EH (cell line): ENCODE measurements at places on chromosomes 6 and 20.

- DNase-seq = peak; percentile 50
Observed at GRCh38 chr6:45548657-45549515, 171.2 kb upstream of the SUPT3H start.

GRCh38 chr20:52518735-52519134 lies 327.2 kb upstream of the ZFP64 start:
- DNase-seq = peak; percentile 44

GRCh38 chr6:56343295-56343694 lies 95.9 kb upstream of the COL21A1 start:
- DNase-seq = peak; percentile 31

DNA sequence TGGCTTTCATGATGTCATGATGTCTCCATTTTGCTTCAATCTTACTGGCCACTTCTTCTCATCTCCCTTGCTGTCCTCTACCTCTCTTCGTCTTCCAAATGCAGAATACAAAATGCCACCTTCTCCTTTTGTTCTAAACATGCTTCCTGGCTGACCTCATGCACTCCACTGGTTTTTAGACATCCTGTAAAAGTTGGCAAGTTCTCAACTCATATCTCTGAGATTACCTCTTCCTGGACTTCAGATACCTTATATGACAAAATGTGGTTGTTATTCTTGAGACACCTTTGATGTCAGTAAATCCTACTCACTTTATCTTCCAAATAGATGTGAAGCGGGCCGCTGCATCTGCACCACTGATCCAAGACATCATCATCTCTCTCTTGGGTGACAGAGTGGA lies 212.7 kb upstream of the FOXA2 start:
- DNase-seq = no peak

- no peak for DNase-seq
Observed at GRCh38 chr6:91436448-91436847, 849.6 kb upstream of the MAP3K7 start.

- no peak for DNase-seq
Observed at GRCh38 chr6:86128130-86128814, 485.6 kb upstream of the SYNCRIP start.

GRCh38 chr6:143880412-143880811 lies 16.1 kb downstream of the ZC2HC1B start:
- no peak for DNase-seq

DNA sequence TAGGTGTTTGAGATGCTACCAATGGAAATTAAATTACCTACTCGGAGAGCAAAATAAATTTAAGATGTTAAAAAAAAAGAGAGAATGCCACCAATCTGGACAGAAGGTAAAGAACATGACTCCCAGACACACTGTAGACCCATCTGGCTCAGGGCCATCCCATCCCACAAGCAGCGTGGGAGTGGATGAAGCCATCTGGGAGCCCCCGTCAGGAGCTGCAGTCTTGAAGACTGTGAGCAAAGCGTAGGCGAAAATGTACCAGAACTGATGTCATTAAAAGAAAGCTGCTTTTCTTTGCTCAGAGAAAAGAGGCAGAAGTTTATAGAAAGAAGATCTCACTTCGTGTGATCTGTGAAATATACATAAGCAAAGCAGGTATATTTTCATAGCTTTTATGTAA lies 815.7 kb downstream of the QKI start:
- DNase-seq = no peak

DNA sequence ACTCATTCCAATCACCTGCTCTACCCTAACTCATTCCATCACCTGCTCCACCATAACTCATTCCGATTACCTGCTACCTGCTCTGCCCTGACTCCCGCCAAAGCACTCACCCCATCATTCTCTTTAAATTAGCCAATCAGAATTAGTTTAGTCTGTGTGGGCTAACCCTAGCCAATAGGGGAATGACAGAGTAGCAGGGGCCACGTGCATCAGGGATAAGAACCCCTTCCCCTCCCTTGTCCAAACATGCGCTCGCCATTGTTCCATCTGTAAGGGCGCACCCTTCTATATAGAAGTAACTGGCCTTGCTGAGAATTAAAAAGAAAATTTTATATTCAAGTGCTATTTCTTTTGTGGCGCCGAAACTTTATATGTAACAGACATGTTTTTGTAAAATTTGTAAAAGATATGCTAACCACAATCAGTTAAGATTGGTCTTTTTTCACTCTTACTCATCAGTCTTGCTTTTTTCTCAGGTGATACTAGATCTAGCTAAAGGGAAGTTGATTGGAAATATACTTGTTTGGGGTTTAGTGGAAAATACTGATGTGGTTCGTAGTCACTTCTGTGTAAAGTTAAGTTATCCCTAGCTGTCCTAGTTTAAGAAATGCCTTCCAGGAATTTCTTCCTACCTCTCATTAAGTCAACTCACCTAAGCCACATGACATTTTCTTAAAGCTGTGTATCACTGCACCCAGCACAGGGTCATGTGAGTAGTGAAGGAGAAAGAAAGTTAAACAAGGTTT lies 16.5 kb downstream of the RTN4IP1 start:
- DNase-seq = no peak
